Bronchus fibroblast of lung (primary cell): ENCODE measurements at places on chromosomes 16 and 17. TPM values are rescaled to one million over a fixed set of nuclear protein-coding genes. Genes with fewer than 3 reads are reported as not detected.

The TEDC2 gene
- 23.8 and 25.9 TPM in 2 replicates for total RNA-seq

The KREMEN2 gene
- 0.15 TPM in 1 of 2 replicates, not detected in the other for total RNA-seq

The CES4A gene
- 0.34 and 0.45 TPM in 2 replicates for total RNA-seq

The GRAPL gene
- total RNA-seq: 1.5 TPM in 1 of 2 replicates, not detected in the other

The ANKRD40CL gene
- total RNA-seq: not detected in 2 replicates

The TBX21 gene
- not detected in 2 replicates for total RNA-seq

The SOX8 gene
- total RNA-seq: 0.15 TPM in 1 of 2 replicates, not detected in the other
